ENCODE measurements at places on chromosomes 4 and X.

DNA sequence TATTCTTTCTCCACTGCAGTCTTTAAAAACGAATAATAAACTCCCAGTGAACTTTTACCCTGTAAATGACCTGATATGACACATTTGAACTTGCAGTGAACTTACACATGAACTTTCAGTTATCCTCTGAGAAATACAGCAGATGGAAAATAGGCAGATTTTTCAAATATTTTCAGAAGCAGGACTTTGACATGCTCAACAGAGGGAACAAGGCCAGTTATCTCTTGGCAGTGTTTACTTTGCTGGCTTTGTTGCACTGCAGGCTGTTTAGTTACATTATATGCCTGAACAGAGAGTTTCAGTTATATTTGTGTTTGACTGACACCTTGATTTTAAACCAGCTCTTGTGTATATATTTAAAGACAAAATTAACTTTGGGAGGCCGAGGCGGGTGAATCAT lies 47.6 kb upstream of the FGG start:
- no peak for DNase-seq

GRCh38 chr4:15779306-15779705 lies 1.2 kb downstream of the CD38 start:
- DNase-seq: no peak

GRCh38 chr4:61528595-61528994 lies 328.5 kb downstream of the ADGRL3 start:
- no peak for DNase-seq

- no peak for DNase-seq
Observed at GRCh38 chr4:6499238-6499600, 26.8 kb upstream of the PPP2R2C start.

GRCh38 chr4:10347281-10347795 lies 109.9 kb downstream of the ZNF518B start:
- DNase-seq: no peak

DNA sequence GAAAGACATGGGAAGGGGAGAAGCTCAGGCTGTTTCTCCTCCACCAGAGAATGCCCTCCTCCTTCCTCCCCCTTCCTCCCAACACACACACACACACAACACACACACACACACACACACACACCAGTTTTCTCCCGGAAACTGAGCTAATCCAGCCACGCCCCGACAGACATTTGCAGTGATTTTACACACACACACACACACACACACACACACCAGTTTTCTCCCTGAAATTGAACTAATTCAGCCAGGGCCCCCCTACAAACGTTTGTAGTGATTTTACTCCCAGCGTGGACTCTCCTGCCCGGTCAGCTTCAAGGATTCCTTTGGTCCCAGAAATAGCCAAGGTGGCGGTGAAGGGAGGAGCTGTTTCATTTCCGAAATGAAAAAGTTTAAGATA lies 32.9 kb upstream of the STX18 start:
- DNase-seq: no peak

DNA sequence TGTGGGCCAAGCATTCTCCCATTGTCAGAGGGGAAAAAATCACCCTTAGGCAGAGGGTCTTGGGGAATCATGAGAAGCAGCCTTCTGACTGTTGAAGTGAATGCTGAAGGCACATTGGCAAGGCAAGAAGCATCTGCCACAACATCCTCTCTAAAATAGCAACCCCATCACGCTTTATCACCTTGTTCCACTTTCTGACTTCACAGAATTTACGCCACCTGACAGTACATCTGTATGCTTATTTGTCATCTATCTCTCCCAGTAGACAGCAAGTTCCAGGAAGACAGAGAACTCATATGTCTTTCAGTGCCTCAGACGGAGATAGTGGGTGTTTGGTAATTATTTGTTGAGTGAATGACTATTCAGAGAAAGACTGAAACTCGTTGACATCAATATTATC lies 68.4 kb upstream of the SCML1 start:
- DNase-seq: no peak

DNA sequence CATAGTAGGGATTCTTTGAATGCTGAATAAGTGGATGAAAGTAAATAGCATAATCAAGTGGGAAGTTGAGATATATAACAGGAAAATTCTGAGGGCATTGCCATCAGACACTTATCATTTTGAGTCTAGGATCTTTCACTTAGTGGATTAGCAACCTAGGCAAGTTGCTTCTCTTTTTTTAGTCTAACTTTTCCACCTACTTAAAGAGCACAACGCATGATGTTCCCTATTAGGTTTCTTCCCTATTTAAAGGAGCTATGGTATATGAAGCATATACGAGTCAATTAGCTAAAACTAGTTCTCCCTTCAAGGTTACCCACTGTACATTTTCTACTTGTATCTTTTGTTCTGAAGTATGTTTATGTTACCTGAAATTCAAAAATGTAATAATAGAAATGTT lies 67.1 kb upstream of the HS3ST1 start:
- no peak for DNase-seq

GRCh38 chrX:49876750-49877149 lies 2.5 kb upstream of the USP27X start:
- DNase-seq: no peak

GRCh38 chr4:53101191-53101581 lies 239.1 kb downstream of the RASL11B start:
- DNase-seq: no peak

- no peak for DNase-seq
Observed at GRCh38 chr4:110663206-110663605, 40.3 kb upstream of the PITX2 start.

DNA sequence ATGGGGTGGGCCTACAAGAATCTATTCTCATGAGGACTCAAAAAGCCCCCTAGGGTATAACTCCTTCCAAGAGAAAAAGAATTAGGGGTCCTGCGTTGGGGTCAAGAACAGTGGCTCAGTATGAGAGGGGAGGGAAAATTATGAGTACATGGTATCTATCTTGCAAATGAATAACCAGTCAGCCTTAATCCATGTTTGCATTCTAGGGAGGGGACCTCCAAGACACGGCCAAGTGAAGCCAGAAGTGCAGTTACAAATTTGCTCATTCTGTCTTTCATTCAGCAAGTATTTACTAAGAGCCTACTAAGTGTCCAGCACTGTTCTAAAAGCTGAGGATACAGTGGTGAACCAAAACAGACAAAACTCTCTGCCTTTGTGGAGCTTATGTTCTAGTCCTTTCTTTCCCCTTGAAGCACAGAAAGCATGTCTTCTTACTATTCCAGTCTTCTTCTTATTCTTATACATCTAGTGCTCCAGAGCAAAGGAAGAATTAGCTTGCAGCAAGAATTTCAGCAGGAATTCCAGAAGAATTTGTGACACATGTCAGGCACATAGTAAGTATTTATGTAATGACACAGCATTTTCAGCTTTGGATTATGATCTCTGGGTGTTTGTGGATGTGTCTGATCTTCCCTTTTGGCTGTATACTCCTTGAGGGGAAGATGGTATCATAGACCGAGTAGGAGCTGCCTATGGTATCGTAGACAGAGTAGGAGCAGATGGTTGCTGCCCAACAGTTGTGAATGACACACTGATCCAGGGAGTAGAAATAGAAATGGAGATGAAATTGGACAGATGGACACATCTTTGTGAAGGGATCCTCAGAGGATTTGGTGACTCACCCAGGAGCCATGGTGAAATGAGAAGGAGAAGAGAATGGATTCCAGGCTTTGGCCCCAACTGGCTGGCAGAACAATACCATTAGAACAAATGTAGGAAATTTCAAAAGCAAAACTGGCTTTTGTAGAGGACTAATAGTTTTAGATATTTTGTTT lies 75.9 kb downstream of the COQ2 start:
- DNase-seq: no peak

- no peak for DNase-seq
Observed at GRCh38 chrX:24494647-24495075, 29.6 kb downstream of the PDK3 start.

GRCh38 chrX:22196149-22196548 lies 76.6 kb upstream of the CBLL2 start:
- DNase-seq: no peak

DNA sequence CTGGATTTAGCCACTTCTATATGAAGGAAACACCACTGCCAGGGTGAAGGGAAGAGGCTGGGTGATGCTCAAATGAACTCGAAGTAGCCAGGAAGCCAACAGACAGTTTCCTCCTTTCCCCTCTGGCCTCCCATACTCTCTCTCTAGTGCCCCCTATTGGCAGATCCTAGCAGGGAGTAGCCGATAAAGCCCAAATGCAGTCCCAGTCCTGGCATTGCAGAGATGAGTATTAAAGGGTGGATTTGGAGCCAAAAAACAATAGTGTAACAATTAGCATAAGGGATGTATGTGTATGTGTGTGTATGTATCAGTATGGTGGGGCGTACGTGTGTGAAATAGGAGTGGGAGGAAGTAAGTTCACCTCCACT lies 213.8 kb upstream of the LDB2 start:
- DNase-seq: no peak

- DNase-seq: no peak
Observed at GRCh38 chr4:83067058-83067639, 32.2 kb downstream of the COPS4 start.

GRCh38 chr4:112894951-112895350 lies 154.5 kb upstream of the ANK2 start:
- DNase-seq: no peak

- no peak for DNase-seq
Observed at GRCh38 chr4:153634738-153635353, 49.2 kb upstream of the TLR2 start.

GRCh38 chrX:54386314-54386713 lies 28.5 kb upstream of the WNK3 start:
- DNase-seq: no peak

DNA sequence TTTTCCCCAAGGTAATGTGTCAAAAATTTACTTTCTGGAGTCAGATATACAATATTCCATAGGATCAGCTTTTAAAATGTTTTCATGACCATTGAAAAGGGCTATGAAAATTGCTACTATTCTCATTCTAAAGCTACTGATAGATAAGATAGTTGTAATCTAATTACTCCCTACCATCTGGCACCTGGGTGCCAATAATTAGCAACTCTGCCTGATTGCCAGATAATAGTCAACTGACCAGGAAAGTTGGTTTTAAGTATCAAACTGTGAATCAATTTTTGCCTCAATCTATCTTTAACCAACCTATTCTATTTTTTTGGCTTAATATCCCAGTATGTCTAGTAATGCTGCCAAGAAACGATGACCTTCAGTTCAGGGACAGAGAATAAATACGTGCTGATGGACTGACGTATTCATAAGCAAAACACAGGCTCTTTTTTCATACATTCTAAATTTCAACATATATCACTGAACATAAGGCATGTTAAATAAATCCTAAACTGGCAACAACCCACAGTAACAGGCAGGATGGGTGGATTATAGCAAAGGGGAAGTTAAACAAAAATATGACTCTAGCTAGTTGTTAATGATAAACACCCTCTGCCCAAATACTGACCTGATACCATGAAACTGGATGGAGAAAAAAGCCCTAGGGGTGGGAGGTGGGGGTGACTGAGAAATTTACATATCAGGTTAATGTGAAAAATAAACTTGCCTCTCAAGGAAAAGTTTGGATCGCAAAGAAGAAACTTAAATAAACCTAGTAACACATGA lies 18.2 kb downstream of the SH3RF1 start:
- no peak for DNase-seq

GRCh38 chr4:28269426-28269825 lies 1408.8 kb downstream of the STIM2 start:
- no peak for DNase-seq

- no peak for DNase-seq
Observed at GRCh38 chr4:4704267-4704666, 155.2 kb upstream of the MSX1 start.

GRCh38 chrX:63330681-63331080 lies 20.5 kb downstream of the SPIN4 start:
- DNase-seq: no peak

DNA sequence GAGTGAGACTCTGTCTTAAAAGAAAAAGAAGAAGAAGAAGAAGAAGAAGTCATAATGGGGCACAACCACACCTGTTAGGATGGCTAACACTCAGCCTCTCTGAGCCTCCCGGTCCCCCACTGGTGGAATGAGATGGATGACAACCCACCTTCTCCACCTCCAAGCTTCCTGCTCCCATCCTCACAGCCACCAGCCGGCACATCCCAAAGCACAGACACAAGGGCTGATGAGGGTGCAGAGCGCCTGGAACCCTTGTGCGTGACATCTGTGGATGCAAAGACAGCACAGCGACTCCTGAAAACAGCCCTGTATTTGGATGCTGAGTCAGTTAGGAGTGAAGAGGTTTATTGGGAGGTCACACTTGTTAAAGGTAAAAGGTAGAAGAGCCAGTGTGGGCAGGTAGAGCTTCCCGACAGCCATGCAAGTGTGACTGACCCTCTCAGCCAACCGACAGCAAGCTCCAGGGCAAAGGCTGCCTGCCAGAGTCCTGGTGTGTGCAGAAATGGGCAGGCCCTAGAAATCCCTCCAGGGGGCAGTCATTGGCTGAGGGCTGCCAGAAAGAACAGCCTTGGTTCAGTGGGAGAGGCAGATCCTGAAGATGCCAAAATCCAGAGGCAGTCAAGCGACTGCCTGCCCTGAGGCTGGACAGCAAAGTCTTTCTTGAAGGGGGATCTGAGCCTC lies 26.6 kb upstream of the MAN2B2 start:
- DNase-seq: no peak

DNA sequence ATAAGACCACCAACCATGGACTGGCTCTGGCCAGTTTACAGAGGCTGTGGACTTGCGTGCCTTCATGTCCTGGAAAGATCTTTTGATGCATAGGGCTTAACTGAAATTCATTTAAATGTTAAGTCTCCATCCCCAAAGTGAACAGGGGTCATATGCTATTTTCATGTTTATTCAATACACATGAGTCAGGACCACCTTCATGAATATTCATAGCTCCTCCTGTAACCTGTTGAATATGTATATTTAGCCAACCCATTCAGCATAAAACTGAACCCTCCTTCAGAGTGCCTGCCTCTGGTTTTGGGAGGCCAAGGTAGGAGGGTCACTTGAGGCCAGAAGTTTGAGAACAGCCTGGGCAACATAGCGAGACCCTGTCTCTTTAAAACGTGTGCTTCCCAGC lies 7.1 kb downstream of the CTPS2 start:
- DNase-seq: no peak

GRCh38 chr4:53935780-53936179 lies 128.6 kb downstream of the CHIC2 start:
- DNase-seq: no peak

GRCh38 chrX:153800177-153800722 lies 5.8 kb downstream of the SSR4 start:
- DNase-seq: no peak

- no peak for DNase-seq
Observed at GRCh38 chrX:24201216-24201615, 51.7 kb downstream of the ZFX start.

- DNase-seq: no peak
Observed at GRCh38 chr4:21856301-21856700, 92.3 kb downstream of the KCNIP4 start.

DNA sequence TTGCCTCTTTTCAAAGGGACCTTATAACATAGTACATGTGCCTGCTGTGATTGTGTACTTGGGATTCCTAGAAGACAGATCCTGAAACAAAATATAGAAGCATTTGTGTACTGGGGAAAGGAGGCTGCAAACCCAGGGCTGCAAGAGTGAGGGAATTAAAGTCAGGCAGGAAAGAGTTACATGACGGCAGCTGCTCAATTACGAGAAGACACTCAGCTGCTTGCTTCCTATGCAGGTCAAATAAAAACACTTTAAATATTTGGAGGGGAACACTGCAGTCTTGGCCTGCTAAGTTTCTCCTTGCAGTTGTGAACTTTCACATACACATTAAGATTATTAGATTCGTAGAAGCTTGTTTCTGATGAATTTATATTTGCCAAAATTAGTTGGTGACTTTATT lies 191.9 kb upstream of the CXCL13 start:
- DNase-seq: no peak

- no peak for DNase-seq
Observed at GRCh38 chrX:45295259-45295986, 94.7 kb upstream of the DIPK2B start.

- no peak for DNase-seq
Observed at GRCh38 chr4:148044912-148045352, 313.0 kb downstream of the ARHGAP10 start.

All from stimulated activated CD8-positive, alpha-beta memory T cell treated with anti-CD3 and anti-CD28 coated beads, Interleukin-2, amount 100 ng/mL, for 1 hour (primary cell).